ENCODE measurements at places on chromosomes 7 and 10.

GRCh38 chr7:38673795-38674194, 42.6 kb upstream of the AMPH start:
- DNase-seq: no peak

GRCh38 chr10:95353123-95353522, 62.3 kb upstream of the PDLIM1 start:
- DNase-seq: no peak

DNA sequence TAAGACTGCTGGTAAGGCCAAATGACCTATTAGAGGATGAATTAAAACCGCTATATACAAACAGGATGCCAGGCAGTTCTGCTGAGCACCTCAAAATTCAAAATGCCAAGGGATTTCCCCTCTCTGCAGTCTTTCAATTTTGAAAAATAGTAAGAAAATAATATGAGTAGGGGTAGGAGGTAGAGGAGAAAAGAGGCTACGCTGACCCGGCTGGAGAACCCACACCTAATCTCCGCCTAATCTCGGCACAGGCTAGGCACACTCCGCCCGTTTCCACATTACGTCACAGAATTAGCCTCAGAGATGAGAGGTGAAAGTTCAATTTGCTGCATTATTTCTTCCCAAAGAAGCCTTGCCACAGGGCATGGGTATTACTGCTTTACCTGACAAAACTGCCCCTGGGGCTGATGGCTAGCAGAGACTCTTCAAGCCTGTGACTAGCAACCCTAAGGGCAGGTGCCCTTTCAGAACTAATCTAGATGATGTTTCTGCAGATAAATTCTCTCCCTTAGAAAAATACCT, 21.3 kb upstream of the SPOCK2 start:
- DNase-seq: no peak

DNA sequence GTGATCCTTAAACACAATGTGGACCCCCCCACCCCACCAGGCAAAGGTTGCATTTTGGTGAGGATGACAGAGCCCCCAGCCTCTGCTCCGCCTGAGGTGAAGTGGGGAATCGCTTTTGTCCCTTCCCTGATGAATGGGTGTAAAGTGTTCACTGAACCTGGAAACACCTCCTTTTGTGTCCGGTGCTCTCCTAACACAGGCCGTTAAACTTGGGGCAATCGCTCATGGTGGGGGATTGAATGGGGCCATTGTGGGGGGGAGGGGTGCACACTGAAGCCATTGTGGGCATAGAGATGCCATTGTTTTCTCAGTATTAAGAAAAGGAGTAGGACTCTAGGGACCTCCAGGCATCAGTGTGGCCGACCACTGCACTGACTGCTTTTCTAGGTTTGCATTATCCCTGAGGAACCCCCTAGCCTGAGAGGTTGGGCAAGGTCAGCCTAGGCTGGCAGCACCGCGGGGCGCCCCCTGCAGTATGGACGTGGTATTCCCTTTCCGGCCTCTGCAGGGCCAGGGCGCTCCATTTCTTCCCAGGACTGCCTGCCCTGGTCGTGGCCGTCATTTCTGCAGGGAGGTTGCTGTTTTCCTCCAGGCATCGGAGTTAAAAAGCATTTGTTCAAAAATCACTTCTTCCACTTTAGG, 158.3 kb downstream of the TCF7L2 start:
- no peak for DNase-seq

DNA sequence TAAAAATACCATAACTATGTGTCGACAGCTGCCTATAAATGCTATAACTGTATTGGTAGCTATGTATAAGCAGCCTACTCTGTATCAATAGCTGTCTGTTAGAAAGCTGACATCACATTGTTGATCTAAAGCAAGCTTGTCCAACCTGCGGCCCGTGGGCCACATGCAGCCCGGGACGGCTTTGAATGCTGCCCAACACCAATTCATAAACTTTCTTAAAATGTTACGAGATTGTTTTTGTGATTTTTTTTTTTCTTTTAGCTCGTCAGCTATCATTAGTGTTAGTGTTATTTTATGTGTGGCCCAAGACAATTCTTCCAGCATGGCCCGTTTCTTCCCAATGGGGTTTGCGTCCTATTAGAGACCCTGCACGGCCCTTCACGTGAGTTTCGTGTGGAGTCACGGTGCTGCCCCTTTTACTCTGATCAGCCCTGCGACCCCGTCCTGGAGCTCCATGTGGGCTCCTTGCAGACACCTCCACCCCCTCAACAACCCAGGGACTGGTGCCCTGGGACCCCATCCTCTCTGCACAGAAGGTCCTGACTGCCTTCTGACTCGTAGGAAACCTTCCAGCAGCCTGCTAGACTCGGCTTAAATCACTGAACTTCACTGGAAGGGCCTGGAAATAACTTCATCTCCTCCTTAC, 4.5 kb upstream of the PRKAR1B start:
- DNase-seq: no peak

- DNase-seq: no peak
Measured at GRCh38 chr10:57333880-57334279, 933.8 kb downstream of the IPMK start.

GRCh38 chr7:69624435-69625230, 26.4 kb downstream of the AUTS2 start:
- DNase-seq: no peak

DNA sequence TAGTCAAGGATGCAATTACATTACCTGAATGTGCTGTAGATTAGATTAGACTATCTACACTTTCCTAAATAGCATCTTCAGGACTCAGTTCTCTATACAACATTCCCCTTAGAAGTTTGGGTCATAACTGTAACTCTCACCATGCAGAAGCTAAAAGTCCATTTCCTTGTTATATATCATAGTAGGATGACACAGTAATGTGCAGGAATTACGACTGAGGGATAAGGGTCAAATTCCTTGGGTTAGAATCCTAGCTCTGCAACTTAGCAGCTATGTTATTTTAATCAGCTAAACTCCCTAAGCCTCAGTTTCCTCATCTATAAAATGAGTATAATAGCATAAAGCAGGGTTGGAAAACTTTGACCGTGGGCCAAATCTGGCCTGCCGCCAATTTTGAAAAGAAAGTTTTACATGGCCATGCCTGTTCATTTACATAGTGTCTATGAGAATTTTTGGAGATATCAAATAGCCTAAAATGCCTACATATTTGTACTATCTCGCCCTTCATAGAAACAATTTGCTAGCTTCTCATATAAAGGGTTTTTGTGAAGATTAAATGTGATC, 14.8 kb downstream of the NRCAM start:
- no peak for DNase-seq

DNA sequence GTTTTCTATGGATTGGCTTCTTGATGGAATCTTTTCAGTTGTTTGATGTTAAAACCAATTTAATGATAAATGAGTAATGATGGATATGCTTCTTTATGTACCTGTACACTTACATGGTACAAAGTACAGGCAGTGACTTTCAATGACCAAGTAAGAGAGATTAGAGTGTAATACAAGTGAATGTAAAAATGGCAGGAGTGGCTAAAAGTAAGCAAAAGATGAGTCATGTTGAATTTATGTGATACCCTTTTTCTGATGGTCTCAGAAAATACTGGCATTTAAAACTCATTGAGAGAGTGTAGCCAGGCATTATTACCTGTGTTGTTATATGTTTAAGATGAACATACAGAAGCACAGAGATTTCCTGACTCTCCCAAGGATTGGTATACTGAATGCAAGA, 97.1 kb downstream of the GPR85 start:
- DNase-seq: no peak

DNA sequence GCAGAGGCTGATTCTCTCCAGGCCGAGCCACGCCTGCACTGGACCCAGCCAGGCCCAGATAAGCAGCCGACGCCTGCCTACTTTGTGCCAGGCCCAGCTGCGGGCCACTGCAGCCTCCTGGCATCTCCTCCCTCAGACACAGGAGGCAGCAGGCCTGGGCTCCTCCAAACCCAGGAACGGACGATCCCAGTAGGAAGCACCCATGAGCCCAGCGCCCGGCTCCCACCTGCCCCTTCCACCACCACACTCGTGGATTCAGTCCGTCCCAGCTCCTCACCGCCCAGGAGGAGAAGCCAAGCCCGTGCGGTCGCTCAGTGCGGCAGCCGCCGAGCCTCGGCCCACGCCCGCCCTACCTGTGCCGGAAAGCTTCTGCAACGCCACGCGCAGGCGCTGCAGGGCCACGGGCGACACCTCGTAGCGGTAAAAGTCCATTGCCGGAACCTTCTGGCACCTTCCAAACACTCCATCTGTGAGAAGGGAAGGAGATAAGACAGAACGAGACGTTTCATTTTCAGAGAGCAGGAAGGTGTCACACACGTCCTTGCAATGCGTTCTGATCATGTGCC, 271.1 kb downstream of the PTPRN2 start:
- no peak for DNase-seq

- no peak for DNase-seq
Measured at GRCh38 chr10:9066152-9066551, 1011.7 kb downstream of the GATA3 start.

GRCh38 chr7:69295977-69296376, 302.3 kb upstream of the AUTS2 start:
- DNase-seq: no peak

DNA sequence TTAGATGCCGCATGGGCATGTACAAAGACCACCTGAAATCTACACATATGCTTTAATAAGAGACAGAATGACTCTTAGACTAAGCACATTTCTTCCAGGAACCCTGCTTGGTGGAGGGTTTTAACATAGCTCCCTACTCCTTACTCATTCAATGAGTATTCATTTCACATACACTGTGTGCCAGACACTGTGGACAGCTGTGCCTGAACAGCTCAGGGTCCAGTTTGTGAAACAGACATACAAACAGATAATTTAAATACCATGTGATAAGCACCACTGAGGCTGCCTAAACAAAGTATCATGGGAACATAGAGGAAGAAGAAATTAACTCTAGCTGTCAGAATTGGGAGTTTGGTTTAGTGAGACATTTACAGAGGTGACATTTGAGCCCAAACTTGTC, 65.2 kb upstream of the ITPRID1 start:
- DNase-seq: no peak

DNA sequence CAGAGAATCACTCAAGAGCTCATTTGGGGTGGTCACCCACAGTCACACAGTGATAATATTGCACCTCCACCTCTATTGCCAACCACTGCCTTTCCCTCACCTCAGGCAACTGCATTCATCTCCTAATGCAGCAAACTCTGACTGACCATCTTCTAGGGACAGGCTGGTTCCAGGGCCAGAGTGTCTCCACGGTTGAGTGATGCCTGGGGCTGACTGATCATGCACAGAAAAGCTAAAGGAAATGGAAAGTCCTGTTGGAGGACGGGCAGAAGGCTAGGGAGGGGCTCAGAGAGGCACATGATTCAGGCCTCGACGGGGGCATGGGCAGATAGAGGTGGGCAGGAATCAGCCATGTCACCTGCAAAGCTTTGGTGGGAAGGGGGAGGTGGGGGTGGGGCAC, 127.1 kb upstream of the TNS3 start:
- DNase-seq: no peak

GRCh38 chr10:5481121-5481520, 18.2 kb downstream of the CALML5 start:
- DNase-seq: no peak

- no peak for DNase-seq
Measured at GRCh38 chr10:86178401-86179152, 188.0 kb downstream of the GRID1 start.

DNA sequence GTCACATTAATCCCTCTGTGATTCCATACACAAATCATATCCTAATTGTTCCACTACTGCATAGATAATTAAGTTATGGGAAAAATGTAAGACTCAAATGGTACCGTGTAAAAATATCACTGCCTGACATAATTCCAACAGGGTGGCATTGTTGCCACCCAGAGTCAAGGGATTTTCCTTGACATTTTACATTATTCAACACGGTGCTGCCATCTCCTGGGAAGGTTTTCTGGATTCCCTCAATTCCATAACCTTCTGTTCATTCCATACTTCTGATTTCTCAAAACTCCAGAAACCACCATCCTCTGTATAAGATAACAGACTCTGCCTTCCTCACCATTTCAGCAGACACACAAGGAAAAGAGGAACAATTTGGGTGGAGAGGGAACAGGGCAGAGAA, 495.9 kb downstream of the XPNPEP1 start:
- no peak for DNase-seq

- no peak for DNase-seq
Measured at GRCh38 chr7:55438085-55438756, 73.1 kb downstream of the LANCL2 start.

DNA sequence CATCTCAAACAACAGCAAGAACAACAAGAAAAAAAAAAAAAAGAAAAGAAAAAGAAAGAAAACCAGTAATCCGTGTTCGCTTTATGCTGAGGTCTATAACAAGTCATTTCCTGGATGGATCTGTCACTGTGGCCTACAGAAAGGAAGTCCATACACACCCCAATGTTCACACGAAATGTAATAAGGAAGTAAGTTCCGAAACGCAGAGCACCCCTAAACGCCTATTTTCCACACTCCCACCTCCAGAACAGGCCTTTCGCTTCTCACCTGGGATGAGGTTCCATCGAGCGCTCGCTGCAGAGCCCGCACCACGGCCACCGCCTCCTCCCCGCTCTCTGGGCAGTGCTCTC, 735 bp downstream of the ZNF394 start:
- no peak for DNase-seq

DNA sequence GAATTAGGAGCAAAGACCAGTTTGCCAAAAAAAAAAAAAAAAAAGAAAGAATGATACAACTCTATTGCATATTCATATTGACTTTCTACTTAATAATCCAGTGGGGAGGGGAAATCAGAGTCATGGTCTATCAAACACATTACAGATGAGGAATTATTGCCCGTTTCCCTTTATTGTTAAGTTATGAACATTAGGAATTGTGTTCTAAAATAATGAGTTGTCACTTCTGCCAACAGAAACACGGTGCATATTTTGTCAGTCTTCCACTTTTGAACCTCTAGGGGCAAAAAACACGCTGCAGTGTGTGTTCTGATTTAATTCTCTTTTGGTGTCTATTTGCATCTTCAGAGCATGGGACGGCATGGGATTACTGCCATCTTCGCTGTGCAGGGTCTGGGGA, 115.7 kb upstream of the RHOBTB1 start:
- no peak for DNase-seq

GRCh38 chr10:116139886-116140285, 133.1 kb downstream of the GFRA1 start:
- no peak for DNase-seq

- DNase-seq: no peak
Measured at GRCh38 chr10:89981891-89982290, 280.5 kb downstream of the KIF20B start.

GRCh38 chr7:12570534-12571461, at the start of gene SCIN:
SCIN (plus strand) TSS chr7:12570720; CDS start chr7:12570787, 67 bp downstream.
- no peak for DNase-seq

DNA sequence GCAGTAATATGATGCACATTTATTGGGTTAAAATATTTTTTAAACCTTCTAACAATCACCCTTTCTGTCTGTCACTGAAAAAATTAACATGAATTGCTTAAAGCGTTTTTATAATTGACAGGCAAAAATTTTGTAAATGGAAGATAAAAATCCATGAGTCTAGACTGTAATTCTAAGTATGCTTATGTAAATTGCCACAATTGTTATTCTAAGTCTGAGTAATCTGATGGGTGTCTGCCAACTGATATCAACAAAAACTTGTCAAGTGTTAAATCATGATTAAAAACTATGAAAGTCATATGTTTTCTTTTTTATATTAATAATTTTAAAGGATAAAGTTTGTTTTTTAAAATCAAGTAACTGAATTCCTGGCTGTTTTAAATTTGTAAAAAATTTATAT, 208.2 kb downstream of the CDK14 start:
- DNase-seq: no peak

Data from stimulated activated CD8-positive, alpha-beta memory T cell treated with anti-CD3 and anti-CD28 coated beads, Interleukin-12 subunit alpha, Interleukin-12 subunit beta, amount 100 ng/mL, for 1 hour (primary cell).